ENCODE measurements at places on chromosomes 7 and 10. TPM values are rescaled to one million over a fixed set of nuclear protein-coding genes. Genes with fewer than 3 reads are reported as not detected.

C10orf71 gene
- not detected for total RNA-seq

GDF2 gene
- not detected for total RNA-seq

CTTNBP2 gene
- total RNA-seq, result 0.67 TPM

GSTO2 gene
- total RNA-seq, result 1.9 TPM

CNNM1 gene
- 34.0 TPM for total RNA-seq

NEUROD6 gene
- total RNA-seq, result not detected

GPR85 gene
- total RNA-seq, result not detected

NPSR1 gene
- not detected for total RNA-seq

MBL2 gene
- not detected for total RNA-seq

VSTM2A gene
- 0.08 TPM for total RNA-seq
